A549 treated with AZD2906 at 1 μM for 4 hours (cell line): ENCODE measurements at places on chromosomes 2 and 18. TPM values are rescaled to one million over a fixed set of nuclear protein-coding genes. Genes with fewer than 3 reads are reported as not detected.

Gene MYO5B
- total RNA-seq: 6.7 to 8.7 TPM (median 8.0 TPM) in 5 replicates

Gene EMILIN1
- 0.21 to 0.56 TPM (median 0.46 TPM) in 5 replicates for total RNA-seq

Gene CAPN14
- total RNA-seq: 0.01 to 0.04 TPM (median 0.03 TPM) in 5 replicates

Gene GALNT13
- 6.5 to 13.4 TPM (median 8.3 TPM) in 5 replicates for total RNA-seq

Gene FANCL
- 21.9 to 26.4 TPM (median 24.5 TPM) in 5 replicates for total RNA-seq

Gene KANSL3
- total RNA-seq: 21.6 to 24.3 TPM (median 22.3 TPM) in 5 replicates

Gene CRIM1
- 127 to 174 TPM (median 164 TPM) in 5 replicates for total RNA-seq

Gene MFSD2B
- 0.42 to 0.79 TPM (median 0.56 TPM) in 5 replicates for total RNA-seq

Gene NEB
- 0.17 to 0.34 TPM (median 0.20 TPM) in 5 replicates for total RNA-seq

Gene ADGRF3
- 0.06 to 0.15 TPM (median 0.10 TPM) in 4 of 5 replicates, not detected in the other for total RNA-seq

Gene CCBE1
- total RNA-seq: 7.9 to 12.9 TPM (median 12.0 TPM) in 5 replicates

Gene TTN
- under 0.01 to 0.05 TPM (median 0.01 TPM) in 5 replicates for total RNA-seq

Gene DLX2
- total RNA-seq: 0.44 to 1.1 TPM (median 0.49 TPM) in 5 replicates

Gene EPAS1
- 86.6 to 106 TPM (median 97.0 TPM) in 5 replicates for total RNA-seq

Gene TXNDC9
- total RNA-seq: 39.1 to 50.7 TPM (median 39.6 TPM) in 5 replicates

Gene POTEC
- total RNA-seq: not detected in 5 replicates

Gene TLX2
- total RNA-seq: 0.24 to 0.37 TPM (median 0.30 TPM) in 5 replicates

Gene RASGRP3
- 0.58 to 0.98 TPM (median 0.72 TPM) in 5 replicates for total RNA-seq

Gene RAB17
- 0.14 to 0.43 TPM (median 0.28 TPM) in 5 replicates for total RNA-seq

Gene EDAR
- 0.02 to 0.10 TPM (median 0.04 TPM) in 5 replicates for total RNA-seq

Gene PIKFYVE
- total RNA-seq: 4.6 to 7.0 TPM (median 6.2 TPM) in 5 replicates

Gene FAM124B
- total RNA-seq: not detected in 5 replicates

Gene HTR2B
- total RNA-seq: 0.03 TPM in 2 of 5 replicates, not detected in the others

Gene LBX2
- 3.2 to 4.3 TPM (median 3.8 TPM) in 5 replicates for total RNA-seq

Gene SCG2
- total RNA-seq: 0.94 to 1.4 TPM (median 1.1 TPM) in 5 replicates

Gene DES
- total RNA-seq: 0.14 to 0.69 TPM (median 0.27 TPM) in 5 replicates

Gene INO80C
- total RNA-seq: 22.3 to 25.9 TPM (median 24.9 TPM) in 5 replicates

Gene SLC5A7
- total RNA-seq: not detected in 5 replicates

Gene HSBP1L1
- total RNA-seq: 10.7 to 14.6 TPM (median 12.4 TPM) in 5 replicates

Gene SLC19A3
- 1.6 to 3.1 TPM (median 2.8 TPM) in 5 replicates for total RNA-seq

Gene MOGAT1
- total RNA-seq: not detected in 5 replicates

Gene PTPRM
- 28.0 to 36.8 TPM (median 34.5 TPM) in 5 replicates for total RNA-seq

Gene DSG4
- total RNA-seq: not detected in 5 replicates

Gene MAP3K19
- not detected in 5 replicates for total RNA-seq

Gene MYO7B
- total RNA-seq: 0.14 to 0.62 TPM (median 0.23 TPM) in 5 replicates
